ENCODE measurements at places on chromosomes 3 and 15.

DNA sequence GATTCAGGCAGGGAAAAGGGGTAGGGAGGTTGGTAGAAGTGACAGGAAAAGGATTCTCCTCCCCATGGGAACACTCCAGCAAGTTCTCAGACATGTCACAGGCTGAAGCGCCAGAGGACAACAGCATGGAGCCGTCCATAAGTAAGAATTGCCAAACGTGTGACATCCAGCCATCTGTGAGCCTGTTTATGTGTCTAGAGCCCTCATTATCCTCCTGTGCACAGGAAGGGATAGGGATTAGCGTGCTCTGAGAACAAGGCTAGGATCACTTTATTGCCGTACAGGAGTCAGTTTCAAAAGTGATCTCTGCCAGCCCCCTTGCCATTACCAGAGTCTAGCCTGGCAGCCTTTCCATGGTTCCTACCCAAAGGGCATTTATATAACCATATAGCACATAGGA lies 549.5 kb downstream of the NTRK3 start:
- no peak for DNase-seq

GRCh38 chr3:66407611-66408218 lies 93.1 kb downstream of the LRIG1 start:
- DNase-seq: peak; percentile 70

DNA sequence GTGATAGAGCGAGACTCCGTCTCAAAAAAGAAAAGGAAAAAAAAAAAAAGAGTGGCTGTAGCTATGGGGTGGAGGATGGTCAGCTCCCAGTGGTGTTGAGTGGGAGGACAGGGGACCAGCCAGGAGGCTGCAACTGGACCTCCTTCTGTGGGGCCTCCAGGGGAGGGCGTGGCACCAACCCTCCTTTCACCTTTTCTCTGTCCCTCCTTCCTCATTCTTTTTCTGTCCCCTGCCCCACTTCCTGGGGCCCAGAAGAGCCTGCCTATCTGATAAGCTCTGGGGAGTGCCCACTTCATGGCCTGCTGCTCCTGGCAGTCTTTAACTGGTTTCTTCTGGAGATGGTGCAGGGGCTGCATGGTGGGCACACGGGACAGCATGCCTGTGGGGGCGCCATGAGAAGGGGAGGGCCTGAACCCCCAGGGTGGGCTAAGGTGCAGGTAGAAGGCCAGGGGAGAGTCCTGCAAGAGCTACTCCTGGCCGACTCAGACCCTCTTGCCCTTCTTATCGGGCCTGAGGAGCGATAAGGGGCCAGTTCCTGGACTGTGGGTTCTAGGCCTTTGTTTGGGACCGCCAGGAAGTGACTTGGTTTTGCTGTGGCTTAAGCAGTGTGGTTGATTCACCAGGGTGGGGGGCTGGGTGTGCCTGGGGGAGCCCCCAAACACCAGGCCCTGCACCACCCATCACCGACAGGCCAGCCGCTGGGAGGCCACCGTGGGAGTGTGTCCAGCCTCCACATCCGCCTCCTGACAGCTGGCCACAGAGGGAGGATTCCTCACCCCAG lies 49.4 kb upstream of the FLNB start:
- no peak for DNase-seq

DNA sequence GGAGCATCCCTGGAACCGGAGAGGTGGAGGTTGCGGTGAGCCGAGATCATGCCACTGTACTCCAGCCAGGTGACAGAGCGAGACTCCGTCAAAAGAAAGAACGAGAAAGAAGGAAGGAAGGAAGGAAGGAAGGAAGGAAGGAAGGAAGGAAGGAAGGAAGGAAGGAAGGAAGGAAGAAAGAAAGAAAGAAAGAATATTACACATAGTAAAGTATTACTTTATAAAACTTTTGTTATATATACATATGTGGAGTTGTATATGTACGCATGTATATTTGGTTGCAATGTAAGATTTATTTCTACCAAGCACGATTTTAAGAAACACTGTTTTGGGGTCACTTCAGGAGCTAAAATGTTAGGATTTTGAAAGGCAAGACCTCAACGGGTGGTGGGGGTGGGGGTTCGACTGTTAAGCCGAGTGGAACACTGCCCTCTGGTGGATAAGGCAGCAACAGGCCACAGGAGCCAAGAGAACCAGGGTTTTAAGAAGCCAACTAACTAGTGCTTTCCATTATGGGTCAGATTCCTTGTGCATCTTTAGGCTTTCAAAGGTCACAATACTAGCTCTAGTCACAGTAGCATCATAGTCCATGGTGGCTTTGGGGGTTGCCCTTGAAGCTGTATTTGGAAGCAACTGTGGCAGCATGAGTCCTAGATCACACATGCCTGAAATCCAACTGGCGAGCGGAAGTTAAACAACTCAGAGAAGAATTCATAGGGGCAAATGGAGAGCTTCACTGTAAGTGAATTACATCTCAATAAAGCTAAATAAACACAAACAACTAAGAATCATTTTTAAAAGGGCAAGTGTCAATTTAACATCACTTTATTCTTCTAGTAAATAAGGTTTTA lies 22.5 kb downstream of the GLB1 start:
- peak; percentile 79 for DNase-seq

DNA sequence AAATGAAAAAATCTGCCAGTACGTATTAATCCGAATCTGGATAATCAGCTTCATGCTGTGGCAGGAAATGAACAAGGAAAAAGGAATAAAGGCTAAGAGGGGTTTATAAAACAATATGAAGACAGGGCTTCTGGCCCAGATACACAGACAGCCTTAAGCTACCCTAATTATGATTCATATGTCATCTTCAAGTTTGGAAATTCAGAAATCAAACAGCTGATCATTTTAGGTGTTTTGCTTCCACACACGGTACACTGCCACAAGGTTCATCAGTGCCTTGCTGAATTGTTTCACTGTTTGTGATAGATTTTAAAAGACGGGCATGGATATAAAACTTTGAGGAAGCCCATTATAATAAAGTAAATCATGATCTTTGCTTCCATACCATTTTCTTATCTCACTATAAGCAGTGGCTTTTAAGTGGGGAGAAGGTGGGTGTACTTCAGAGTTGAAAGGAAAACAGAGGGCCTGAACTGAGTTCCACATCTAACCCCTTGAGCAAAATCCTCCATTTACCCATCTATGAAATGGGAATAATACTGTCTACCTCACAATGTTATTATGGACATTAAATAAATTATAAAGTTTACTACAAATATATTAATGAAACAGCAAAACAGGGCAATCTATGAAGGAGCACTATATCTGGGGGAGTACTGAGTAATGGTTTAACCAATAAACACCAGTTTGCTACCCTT lies 15.7 kb downstream of the GTPBP8 start:
- no peak for DNase-seq

GRCh38 chr3:188219147-188219546 lies 65.2 kb downstream of the LPP start:
- no peak for DNase-seq

DNA sequence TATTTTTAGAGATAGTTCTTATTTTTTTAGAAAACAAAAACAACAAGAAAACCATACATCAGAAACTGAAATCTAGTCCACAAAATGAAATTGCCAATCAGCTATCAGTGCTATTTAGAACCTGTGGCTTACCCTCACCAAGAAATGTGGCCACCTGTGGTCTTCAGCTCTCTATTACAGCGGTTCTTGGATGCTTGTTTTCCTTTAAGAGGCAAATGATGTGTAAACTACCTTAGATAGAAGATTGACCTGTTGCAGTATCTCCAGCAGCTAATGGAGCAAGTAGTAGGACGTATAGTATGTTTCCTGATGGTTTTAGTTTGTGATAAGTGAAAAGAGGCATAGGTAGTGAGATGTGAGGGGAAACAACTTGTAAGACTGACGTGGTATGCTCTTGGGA lies 21.2 kb downstream of the TFG start:
- no peak for DNase-seq

DNA sequence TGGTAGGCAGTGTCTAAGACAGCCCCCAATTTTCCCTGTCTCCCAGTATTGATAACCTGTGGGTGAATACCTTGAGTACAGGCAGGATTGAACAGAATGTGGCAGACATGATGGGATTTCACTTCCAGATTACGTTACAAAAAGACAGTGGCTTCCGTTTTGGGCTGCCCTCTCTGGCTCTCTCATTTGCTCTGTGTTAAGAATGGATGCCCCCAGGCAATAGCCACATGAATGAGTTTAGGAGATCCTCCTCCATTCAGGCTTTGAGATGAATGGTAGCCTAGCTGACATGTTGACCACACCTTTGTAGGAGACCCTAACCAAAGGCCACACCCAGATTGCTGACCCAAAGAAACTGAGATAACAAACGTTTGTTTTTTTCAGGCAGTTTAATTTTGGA lies 34.3 kb downstream of the UBXN7 start:
- no peak for DNase-seq

GRCh38 chr3:153614563-153614962 lies 452.5 kb downstream of the RAP2B start:
- no peak for DNase-seq

DNA sequence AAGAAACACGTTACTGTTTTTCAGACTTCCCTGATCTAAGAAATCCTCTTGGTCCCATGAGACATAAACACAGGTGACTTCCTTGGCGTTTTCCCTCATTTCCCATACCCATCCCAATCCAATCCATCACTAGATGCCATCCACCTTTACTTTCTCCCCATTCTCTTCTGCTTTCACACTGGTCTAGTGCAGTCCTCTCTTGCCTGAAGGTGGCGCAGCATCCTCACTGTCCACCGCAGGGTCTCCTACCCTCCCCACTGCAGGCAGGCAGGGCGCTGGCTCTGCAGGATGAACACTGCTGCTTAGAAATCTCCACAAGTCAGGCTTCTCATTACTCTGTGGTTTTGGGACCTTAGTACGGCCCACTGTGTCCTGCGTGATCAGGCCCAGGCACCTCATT lies 58.2 kb downstream of the RAB7A start:
- peak; percentile 52 for DNase-seq

- no peak for DNase-seq
Measured at GRCh38 chr3:9395570-9396300, 1.7 kb upstream of the SETD5 start.

- no peak for DNase-seq
Measured at GRCh38 chr3:180311242-180311641, 274.5 kb upstream of the PEX5L start.

- no peak for DNase-seq
Measured at GRCh38 chr15:52013151-52013791, 5.7 kb upstream of the MAPK6 start.

DNA sequence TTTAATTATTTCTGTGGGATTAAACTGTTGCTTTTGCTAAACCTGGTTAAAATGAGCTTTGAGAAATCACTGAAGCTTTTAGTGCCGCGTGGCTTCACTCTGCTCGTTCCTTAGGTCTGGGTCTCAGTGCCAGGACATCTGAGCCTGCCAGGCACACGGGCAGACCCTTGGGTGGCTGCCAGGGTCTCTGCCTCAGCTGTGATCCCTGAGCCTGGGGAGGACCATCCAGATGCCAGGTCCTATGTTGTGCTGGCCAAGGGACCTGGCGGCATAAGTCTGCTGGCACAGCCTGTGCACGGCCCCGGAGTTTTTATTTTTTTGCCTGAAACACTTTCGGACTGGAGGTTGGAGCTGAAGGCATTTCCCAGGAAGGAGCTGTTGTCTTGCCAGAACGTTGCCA lies 328.1 kb downstream of the LRTM1 start:
- no peak for DNase-seq

GRCh38 chr3:160532371-160532770 lies 33.0 kb downstream of the KPNA4 start:
- no peak for DNase-seq

DNA sequence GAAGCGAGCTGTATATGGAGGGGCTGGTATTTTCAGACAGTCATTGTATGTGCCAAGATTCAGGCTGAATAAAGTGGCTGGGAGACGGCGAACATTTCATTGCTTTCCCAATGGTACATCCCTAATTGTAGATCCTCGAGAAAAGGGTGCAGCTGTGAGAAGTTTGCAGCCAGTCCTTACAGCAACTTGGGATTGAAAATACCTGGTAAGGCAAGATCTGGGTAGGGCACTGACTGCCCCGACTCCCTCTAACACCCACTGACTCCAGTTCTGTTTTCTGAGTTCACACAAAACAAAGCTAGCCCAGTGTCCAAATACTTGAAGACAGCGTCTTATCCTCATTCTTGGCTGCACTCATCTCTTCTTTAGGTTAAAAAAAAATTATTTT lies 63.7 kb downstream of the EDEM1 start:
- no peak for DNase-seq

DNA sequence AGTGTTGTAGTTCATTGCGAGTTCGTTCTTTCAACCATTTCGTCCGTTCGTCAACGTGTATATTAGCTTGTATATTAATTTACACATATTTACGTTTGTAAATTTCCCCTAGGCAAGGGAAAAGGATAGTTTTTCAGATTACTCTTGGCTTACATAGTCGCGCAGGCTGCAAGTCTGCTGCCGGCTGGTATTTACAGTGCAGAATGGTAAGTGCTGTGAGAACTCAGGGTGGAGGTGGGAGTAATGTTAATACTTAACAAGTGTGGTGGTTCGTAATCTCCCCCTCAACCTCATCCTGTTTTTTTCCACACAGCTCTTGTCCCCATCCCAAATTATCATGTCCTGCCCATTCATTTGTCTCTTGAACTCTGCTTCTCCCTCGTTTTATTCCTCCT lies 766 bp downstream of the FAM98B start:
- no peak for DNase-seq

DNA sequence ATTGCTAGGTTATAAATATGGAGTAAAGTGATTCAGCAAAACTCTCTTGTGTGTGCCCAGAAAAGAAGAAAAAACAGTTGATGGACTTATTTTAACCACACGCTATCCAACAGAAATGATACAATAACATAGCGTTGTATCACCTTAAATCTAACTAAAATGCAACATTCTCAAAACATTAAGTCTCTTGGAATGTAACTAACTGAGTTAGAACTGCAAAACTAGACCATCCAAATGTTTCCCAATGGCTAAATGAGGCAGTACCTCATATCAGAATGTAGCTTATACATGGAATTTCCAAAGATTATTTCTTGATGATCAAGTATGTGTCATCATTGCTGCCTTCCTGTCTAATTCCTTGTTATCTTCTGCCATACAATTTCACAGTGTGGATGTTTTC lies 187.9 kb downstream of the CNTN3 start:
- no peak for DNase-seq

DNA sequence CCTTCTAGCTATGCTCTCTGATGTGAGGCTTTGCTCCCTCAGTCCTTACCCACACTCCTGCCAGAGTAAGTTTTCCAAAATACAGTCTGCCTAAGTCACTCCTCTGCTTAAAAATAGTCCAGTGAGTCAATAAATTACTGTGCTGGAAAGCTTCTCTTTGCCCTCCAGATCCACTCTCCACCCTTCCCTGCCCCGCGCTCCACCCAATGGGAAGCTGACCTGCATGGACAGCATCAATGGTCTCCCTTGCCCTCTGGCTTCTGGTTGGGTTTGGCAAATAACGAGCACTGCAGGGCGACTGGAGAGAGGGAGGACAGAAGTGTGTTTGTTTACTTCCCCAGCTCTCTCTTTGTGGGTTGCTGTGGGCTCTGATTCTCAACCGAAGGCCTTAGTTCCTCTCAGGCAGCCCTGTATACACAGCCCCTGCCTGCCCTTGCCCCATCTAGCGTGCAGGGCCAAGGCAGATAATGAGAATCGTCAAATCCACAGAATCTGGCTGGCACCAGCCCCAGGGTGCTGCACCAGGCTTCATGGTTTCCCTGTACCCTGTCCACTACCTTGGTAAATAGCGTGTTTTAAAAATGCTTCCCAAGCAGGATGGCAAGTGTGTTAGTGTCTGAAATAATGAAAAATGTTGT lies 110.4 kb downstream of the ADAMTSL3 start:
- no peak for DNase-seq

GRCh38 chr15:64182859-64183370 lies 20.1 kb upstream of the PPIB start:
- no peak for DNase-seq

- DNase-seq: no peak
Measured at GRCh38 chr3:43155464-43156121, 49.7 kb upstream of the POMGNT2 start.

GRCh38 chr15:47505712-47506328 lies 211.5 kb upstream of the SEMA6D start:
- DNase-seq: no peak

Data from B cell (primary cell).